ENCODE measurements at places on chromosomes 12 and 14.

DNA sequence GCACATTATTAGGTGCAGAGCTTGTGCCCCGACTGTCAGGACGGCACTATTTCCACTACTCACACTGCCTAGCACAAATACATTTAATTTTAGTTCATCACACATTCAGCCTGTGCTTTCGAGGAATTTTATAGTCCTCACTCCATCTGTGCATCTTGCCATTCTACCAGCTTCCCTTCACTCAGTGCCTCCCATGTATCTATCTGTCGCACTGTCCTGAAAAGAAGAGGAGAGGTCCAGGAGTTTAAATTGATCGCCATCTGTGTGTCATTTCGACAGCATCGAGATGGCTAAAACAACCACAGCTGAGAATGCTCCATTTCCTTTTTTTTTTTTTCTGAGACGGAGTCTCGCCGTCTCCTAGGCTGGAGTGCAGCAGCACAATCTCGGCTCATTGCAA is 97.6 kb upstream of the FOXN3 start:
- H3K36me3 ChIP-seq: no peaks in the 10 kb centered on the region
- H3K27me3 ChIP-seq: no peaks in the 10 kb centered on the region
- no peak overlapping the region for H3K27ac ChIP-seq
- DNase-seq: no peak
- H3K4me1 ChIP-seq: no peaks in the 10 kb centered on the region

DNA sequence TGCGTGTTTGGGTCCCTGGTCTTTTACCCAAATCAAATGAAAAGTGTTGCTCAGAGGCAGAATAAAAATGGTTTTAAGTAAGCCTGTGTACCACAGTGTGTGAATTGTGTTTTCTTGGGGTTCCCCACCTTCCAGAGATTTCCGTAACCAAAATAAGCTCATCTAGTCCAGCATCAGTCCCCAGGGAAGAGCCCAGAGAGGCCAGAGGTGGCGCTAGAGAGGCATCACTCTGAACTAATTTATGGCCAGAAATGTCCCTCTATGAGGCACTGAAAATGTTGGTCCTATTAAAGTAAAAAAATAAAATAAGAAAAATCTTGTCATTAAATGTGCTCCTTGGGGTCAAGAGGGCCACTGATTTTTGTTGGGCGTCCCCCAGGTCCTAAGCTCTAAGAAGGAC is 24.9 kb upstream of the PRKAB1 start:
- no peaks in the 10 kb centered on the region for H3K4me1 ChIP-seq
- H3K27me3 ChIP-seq: no peaks in the 10 kb centered on the region
- no peak overlapping the region for H3K27ac ChIP-seq

GRCh38 chr12:113075137-113075683 is 18.7 kb downstream of the DTX1 start:
- no peak overlapping the region for H3K27ac ChIP-seq
- no peaks in the 10 kb centered on the region for H3K4me1 ChIP-seq
- H3K36me3 ChIP-seq: no peaks in the 10 kb centered on the region
- DNase-seq: no peak
- H3K27me3 ChIP-seq: peaks cover 21% of the 10 kb centered on the region

GRCh38 chr12:6370994-6371754 is 4.2 kb downstream of the SCNN1A start:
- H3K27ac ChIP-seq: peak overlapping the region; percentile 100
- peaks cover 72% of the 10 kb centered on the region for H3K36me3 ChIP-seq
- peaks cover 48% of the 10 kb centered on the region for H3K4me1 ChIP-seq
- H3K4me3 ChIP-seq: peak overlapping the region; percentile 12

- no peaks in the 10 kb centered on the region for H3K36me3 ChIP-seq
- H3K4me3 ChIP-seq: no peak overlapping the region
- H3K4me1 ChIP-seq: no peaks in the 10 kb centered on the region
- H3K27ac ChIP-seq: no peak overlapping the region
- no peaks in the 10 kb centered on the region for H3K27me3 ChIP-seq
These were observed 90.9 kb downstream of the SYNE3 start for GRCh38 chr14:95425369-95426115.

GRCh38 chr14:102249041-102249440 is 55.9 kb downstream of the MOK start:
- H3K36me3 ChIP-seq: peaks cover 3% of the 10 kb centered on the region
- no peak overlapping the region for H3K4me3 ChIP-seq
- no peak overlapping the region for H3K27ac ChIP-seq
- no peak for DNase-seq

DNA sequence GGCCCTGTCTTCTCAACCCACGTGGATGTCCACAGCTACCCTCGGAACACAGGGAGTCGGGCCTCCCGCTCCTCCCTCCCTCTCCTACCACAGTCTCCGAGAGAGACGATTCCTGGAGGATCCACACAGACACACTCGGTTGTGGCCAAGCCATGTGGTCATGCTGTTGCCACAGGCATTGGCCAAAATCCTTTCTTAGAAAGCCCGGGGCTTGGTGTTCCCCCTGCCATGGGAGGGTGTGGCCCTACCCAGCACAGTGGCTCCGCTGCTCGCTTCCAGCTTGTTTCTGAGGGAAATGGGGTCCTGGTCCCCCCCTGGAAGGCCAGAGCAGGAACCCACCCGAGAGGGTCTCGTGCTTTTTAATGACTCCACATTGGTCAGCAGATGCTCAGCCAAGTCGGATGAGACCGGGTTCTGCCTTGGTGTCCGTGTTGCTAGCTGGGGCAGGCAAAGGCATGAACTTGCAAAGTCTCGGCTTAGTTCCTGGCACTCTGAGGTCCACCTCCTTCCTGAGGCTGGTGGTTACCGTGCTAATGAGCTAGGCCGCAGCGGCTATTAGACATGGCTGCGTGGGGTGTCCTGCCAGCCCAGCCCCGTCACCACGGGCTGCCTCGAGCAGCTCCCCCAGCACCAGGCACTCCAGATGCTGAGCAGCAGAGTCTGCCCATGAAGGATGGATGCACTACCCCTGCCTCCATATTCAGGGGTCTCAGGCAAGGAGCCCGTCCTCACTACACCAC is 46.8 kb upstream of the MEG3 start:
- H3K36me3 ChIP-seq: no peaks in the 10 kb centered on the region
- H3K4me1 ChIP-seq: no peaks in the 10 kb centered on the region
- no peak overlapping the region for H3K4me3 ChIP-seq
- H3K27me3 ChIP-seq: no peaks in the 10 kb centered on the region

DNA sequence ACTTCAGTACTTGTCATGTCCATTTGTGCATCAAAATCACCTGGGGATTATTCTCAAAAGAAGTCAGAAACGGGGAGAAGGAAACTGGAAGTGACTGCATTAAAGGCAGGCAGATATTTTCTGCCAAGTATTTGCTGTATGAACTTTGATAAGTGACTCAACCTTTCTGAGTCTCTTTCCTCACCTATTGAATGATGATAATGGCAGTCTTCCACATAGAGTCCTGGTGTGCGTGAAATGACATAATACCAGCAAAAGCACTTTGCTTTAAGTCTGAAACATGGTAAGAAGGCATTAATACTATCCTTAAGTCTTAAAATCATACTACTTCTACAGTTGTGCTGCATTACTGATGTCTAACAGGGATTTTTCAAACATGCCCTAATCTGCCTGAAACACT is 278.5 kb downstream of the ADAMTS20 start:
- no peak overlapping the region for H3K27ac ChIP-seq
- peaks cover 8% of the 10 kb centered on the region for H3K4me1 ChIP-seq
- no peaks in the 10 kb centered on the region for H3K27me3 ChIP-seq
- DNase-seq: no peak

DNA sequence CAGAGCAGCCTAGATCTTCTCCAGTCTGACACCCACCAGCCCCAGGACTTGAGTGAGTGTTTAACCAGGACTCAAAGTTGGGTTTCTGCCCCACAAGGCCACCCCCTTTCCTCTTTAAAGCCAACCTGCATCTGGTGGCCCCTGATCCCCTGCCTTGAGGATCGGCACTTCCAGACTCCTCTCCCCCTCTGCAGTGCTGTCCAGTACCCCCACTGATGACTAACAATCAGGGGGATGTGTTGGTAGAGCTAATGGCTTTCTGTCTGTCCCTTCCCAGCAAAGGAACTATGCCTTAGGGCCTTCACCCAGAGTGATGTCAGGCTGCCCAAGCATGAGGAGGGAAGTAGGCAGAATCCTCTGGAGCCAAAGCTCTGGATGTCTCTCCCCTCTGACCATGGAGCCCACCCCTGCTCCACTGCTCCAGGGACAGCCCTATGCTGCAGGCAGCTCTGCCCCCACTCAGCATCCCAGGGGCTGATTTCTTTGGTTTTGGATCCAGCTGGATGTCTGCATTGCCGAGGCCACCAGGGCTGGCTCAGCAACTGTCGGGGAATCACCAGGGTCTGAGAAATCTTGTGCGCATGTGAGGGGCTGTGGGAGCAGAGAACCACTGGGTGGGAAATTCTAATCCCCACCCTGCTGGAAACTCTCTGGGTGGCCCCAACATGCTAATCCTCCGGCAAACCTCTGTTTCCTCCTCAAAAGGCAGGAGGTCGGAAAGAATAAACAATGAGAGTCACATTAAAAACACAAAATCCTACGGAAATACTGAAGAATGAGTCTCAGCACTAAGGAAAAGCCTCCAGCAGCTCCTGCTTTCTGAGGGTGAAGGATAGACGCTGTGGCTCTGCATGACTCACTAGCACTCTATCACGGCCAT is 42.9 kb downstream of the DAD1 start:
- H3K36me3 ChIP-seq: no peaks in the 10 kb centered on the region
- peaks cover 23% of the 10 kb centered on the region for H3K4me1 ChIP-seq
- no peak for DNase-seq

DNA sequence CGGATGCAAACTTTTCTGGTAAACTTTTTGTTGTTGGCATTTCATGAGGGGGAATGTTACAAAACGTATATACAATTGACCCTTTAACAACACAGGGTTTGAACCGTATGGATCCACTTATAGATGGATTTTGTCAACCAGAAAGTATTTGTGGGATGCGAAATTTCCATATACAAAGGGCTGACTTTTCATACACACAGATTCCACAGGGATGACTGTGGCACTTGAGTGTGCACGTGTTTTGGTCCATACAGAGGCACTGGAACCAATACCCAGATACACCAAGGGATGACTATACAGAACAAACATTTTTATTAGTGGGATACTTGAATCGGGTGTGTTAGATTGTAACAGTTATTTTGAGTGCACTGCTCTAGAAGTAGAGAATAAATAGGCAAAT is 29.8 kb upstream of the CCT2 start:
- H3K27ac ChIP-seq: peak overlapping the region; percentile 63
- H3K4me1 ChIP-seq: peaks cover 36% of the 10 kb centered on the region
- no peak for DNase-seq
- H3K36me3 ChIP-seq: no peaks in the 10 kb centered on the region

GRCh38 chr14:71332476-71332875 is 425.2 kb downstream of the PCNX1 start:
- no peak overlapping the region for H3K27ac ChIP-seq
- DNase-seq: no peak
- no peaks in the 10 kb centered on the region for H3K27me3 ChIP-seq
- H3K4me3 ChIP-seq: no peak overlapping the region
- peaks cover 23% of the 10 kb centered on the region for H3K36me3 ChIP-seq

DNA sequence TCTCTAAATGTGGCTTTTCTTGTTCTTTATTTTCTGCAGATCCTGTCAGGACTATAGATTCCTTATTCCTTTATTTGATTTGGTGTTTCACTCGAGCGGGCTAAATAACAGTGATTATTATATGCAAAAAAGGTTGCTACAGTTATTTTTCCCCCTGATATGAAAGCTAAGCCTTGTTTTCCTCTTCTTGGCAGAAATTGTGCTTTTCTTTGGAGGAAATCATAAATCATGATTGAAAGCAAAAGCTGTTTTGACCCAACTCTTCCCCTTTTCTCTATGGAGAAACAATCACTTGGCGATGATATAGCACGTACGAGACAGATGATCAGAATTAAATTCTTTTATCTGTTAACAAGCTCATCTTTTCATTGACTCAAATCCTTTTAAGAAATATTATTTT is 31.4 kb downstream of the PPFIBP1 start:
- no peak for DNase-seq
- peak overlapping the region; percentile 68 for H3K27ac ChIP-seq
- H3K4me3 ChIP-seq: no peak overlapping the region
- H3K36me3 ChIP-seq: no peaks in the 10 kb centered on the region

GRCh38 chr12:124296916-124297351 is 2.0 kb downstream of the RFLNA start:
- peaks cover 47% of the 10 kb centered on the region for H3K27me3 ChIP-seq
- H3K27ac ChIP-seq: no peak overlapping the region
- no peak for DNase-seq
- H3K4me1 ChIP-seq: no peaks in the 10 kb centered on the region
- H3K36me3 ChIP-seq: no peaks in the 10 kb centered on the region
- no peak overlapping the region for H3K4me3 ChIP-seq

GRCh38 chr12:80413462-80413861 is 30.6 kb upstream of the PTPRQ start:
- DNase-seq: no peak
- H3K27me3 ChIP-seq: peaks cover 3% of the 10 kb centered on the region
- no peaks in the 10 kb centered on the region for H3K4me1 ChIP-seq
- H3K4me3 ChIP-seq: no peak overlapping the region

DNA sequence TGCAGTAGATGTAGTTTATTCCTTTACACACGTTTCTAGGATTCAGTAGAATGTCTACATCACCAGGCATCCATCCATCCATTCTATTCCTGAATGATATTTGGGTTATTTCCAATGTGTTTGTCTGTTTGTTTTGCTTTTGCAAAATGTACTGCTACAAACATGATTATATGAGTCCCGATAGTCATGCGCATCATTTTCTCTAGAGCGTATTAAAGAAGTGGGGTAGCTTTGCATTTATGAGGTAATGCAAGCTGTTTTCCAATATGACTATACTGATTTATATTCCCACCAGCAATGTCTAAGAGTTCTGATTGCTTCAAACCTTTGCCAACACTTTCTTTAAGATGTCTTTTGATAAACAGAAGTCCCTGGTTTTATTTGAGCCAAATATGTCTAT is 253.2 kb downstream of the NOVA1 start:
- no peak overlapping the region for H3K27ac ChIP-seq
- DNase-seq: no peak

DNA sequence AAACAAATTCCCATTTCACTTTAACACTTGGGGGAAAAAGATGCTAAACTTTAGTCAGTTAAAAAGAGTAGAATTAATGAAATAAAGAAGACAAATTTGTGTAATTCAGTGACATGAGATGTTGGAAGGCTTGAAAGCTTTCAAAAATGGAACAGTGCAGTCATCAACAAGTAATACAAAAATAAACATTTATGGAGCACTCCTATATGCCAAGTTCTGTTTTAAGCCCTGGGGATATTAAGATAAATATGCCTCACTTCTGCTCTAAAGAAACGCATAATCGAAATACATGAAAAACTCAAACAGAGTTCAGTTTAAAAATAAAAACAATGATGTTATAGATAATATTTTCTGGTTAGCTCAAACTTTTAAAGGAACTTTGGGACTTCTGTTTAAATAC is 93.0 kb downstream of the KCNH5 start:
- no peak overlapping the region for H3K27ac ChIP-seq
- H3K27me3 ChIP-seq: no peaks in the 10 kb centered on the region
- peaks cover 5% of the 10 kb centered on the region for H3K4me1 ChIP-seq
- H3K4me3 ChIP-seq: no peak overlapping the region
- H3K36me3 ChIP-seq: no peaks in the 10 kb centered on the region
- DNase-seq: no peak

GRCh38 chr14:105908481-105908911 is 382.1 kb downstream of the TMEM121 start:
- DNase-seq: no peak
- H3K4me1 ChIP-seq: no peaks in the 10 kb centered on the region
- no peaks in the 10 kb centered on the region for H3K36me3 ChIP-seq

- peaks cover 22% of the 10 kb centered on the region for H3K36me3 ChIP-seq
- H3K4me1 ChIP-seq: peaks cover 7% of the 10 kb centered on the region
- no peaks in the 10 kb centered on the region for H3K27me3 ChIP-seq
- DNase-seq: no peak
These were observed 447 bp upstream of the NUBPL start for GRCh38 chr14:31560759-31561154.

- no peak for DNase-seq
- no peak overlapping the region for H3K27ac ChIP-seq
- H3K36me3 ChIP-seq: no peaks in the 10 kb centered on the region
- peaks cover 3% of the 10 kb centered on the region for H3K4me1 ChIP-seq
- no peak overlapping the region for H3K4me3 ChIP-seq
- H3K27me3 ChIP-seq: no peaks in the 10 kb centered on the region
These were observed 28.2 kb downstream of the TRAF3 start for GRCh38 chr14:102805371-102805891.

Measured in RWPE2 (cell line).